ENCODE measurements at places on chromosomes 1 and 21. TPM values are rescaled to one million over a fixed set of nuclear protein-coding genes. Genes with fewer than 3 reads are reported as not detected.

GRCh38 chr1:182304218-182304617 lies 87.4 kb downstream of the GLUL start:
- no peak for DNase-seq
- no peaks in the 10 kb centered on the region for H3K27me3 ChIP-seq
- peaks cover 5% of the 10 kb centered on the region for H3K4me1 ChIP-seq
- no peak overlapping the region for H3K27ac ChIP-seq
- no peaks in the 10 kb centered on the region for H3K36me3 ChIP-seq

GRCh38 chr1:231039161-231040018 lies 664 bp downstream of the FAM89A start:
- peak overlapping the region; percentile 82 for H3K27ac ChIP-seq
- peaks cover 27% of the 10 kb centered on the region for H3K4me1 ChIP-seq
- H3K36me3 ChIP-seq = no peaks in the 10 kb centered on the region
- no peaks in the 10 kb centered on the region for H3K27me3 ChIP-seq
- peak; percentile 80 for DNase-seq
- H3K4me3 ChIP-seq = peak overlapping the region; percentile 73

DNA sequence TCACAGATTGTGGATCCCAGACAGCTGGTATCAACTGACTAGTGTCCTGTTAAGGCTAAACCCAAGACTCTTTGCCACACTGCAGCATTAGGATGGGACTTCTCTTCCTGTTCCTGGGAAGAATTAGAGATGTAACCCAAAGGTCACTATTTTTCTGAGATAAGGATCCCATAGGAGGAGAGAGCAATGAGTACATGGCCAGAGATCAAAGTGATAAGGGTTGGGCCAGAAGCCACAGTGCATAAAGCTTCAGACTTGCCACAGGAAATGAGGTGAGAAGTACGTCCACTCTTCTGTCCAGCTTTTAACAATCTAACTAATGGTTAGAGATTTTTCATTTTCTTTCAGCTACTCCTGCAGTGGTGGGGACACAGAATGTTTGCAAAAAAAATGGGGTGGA lies at the start of gene HSD3B1:
Gene HSD3B1 (plus strand): TSS at position 270 of the 400 bp plus-strand sequence. CDS start 267 bp downstream, outside the sequence.
- H3K4me3 ChIP-seq = no peak within 1 kb of the TSS
- no peaks in the 10 kb centered on the region for H3K4me1 ChIP-seq
- no peak within 1 kb of the TSS for H3K27ac ChIP-seq
- DNase-seq = no peak

GRCh38 chr1:197923038-197923437 lies 5.9 kb downstream of the LHX9 start:
- no peak overlapping the region for H3K27ac ChIP-seq
- no peak overlapping the region for H3K4me3 ChIP-seq
- peaks cover 67% of the 10 kb centered on the region for H3K27me3 ChIP-seq
- no peak for DNase-seq

DNA sequence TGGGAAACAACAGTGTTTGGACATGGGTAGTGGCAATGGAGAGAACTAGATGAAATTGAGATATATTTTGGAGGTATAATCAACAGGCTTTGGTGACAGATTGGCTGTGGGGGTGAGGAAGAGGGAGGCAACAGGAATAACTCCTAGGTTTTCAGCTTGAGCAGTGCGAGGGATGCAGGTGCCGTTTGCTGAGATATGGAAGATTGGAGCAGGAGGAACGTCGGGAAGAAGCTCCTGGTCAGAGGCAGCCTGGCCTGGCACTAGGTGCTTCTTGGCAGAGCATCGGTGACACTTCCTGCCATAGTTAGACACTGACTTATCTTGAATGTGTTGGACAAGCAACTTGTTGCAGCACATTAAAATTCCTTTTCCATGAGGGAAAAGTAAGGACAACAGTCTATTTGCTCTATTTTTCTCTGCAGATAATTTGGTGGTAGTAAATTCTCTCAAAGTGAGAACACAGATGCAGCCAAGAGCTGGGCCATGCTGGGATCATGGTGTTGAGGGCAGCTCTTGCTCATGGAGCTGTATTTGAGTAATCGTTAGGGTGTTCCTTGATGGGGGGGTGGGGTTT lies 21.5 kb upstream of the MYSM1 start:
- no peaks in the 10 kb centered on the region for H3K27me3 ChIP-seq

DNA sequence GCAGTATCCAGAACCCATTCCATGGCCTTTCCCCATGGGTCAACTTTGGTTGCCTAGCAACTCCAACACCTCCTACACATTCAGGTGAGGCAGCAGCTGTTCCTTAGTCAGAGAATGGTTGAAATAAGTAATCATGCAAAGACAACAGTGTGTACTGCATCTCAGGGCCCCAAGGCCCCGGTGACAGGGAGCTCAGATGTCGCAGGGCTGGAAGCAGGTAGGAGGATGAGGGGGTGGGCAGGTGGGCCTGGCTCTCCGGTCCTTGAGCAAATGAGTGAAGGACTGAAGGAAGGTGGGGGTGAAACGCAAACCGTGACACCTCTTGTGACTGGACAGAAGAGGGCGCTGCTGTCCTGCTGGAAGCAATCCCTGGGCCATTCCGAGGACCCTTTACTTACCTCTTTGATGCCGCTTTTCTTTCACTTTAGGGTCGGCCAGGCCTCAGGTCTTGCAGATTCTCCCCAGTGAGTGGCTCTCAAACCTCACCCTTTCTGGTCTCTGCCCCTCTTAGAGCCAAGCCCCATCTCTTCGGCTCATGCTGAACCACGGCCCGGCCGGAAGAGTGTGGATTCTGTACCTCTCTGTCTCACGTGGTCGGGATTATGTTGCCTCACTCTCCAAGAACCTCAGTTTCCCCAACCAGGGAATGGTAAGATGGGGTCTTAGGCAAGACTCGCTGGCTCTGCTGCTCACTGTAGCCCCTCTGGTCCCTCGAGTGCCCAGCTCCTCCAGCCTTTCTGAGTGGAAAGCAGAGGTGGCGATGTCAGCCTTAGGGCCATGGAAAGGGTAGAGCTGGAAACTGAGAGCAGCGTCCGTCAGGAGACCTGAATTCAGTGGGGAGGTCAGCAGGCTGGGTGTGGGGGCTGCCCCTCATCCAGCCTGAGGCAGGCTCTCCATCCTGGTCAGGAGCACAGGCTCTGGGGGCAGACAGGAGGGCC lies 5.6 kb upstream of the KCNA10 start:
- H3K27ac ChIP-seq = no peak overlapping the region
- H3K36me3 ChIP-seq = no peaks in the 10 kb centered on the region
- no peaks in the 10 kb centered on the region for H3K4me1 ChIP-seq
- no peak overlapping the region for H3K4me3 ChIP-seq

- H3K27me3 ChIP-seq = no peaks in the 10 kb centered on the region
- H3K4me1 ChIP-seq = no peaks in the 10 kb centered on the region
- H3K4me3 ChIP-seq = no peak overlapping the region
These were observed 136.8 kb upstream of the IRF2BP2 start for GRCh38 chr1:234746798-234747196.

DNA sequence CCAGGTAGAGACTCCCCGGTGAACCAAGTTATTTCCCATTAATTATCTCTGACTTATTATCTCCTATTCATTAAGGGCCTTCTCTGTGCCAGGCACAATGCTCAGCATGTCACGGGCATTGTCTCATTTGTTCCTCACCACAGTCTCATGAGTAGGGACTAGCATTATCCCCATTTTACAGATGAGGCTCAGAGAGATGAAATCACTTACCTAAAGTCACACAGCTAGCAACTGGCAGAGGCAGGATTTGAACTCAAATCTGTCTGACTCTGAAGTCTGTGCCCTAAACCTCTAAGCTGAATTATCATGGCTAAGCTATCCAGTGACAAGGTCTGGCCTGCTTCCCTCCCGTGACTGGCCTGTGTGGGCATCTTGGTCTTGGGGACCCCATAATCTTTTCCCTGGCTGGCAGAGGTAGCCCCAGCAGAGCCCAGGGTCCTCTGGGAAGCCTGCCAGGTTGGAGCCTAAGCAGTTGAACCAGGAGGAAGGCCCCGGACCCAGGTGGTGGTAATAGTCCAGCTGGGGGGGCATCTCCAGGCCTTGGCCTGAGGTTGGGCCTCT lies 4.5 kb downstream of the MAP7D1 start:
- DNase-seq = no peak
- peak overlapping the region; percentile 93 for H3K27ac ChIP-seq
- H3K27me3 ChIP-seq = no peaks in the 10 kb centered on the region
- no peaks in the 10 kb centered on the region for H3K36me3 ChIP-seq
- peaks cover 67% of the 10 kb centered on the region for H3K4me1 ChIP-seq
- H3K4me3 ChIP-seq = peak overlapping the region; percentile 47

- H3K4me1 ChIP-seq = no peaks in the 10 kb centered on the region
- H3K4me3 ChIP-seq = no peak overlapping the region
- no peak overlapping the region for H3K27ac ChIP-seq
These were observed 154.1 kb downstream of the DAB1 start for GRCh38 chr1:57269630-57270225.

DNA sequence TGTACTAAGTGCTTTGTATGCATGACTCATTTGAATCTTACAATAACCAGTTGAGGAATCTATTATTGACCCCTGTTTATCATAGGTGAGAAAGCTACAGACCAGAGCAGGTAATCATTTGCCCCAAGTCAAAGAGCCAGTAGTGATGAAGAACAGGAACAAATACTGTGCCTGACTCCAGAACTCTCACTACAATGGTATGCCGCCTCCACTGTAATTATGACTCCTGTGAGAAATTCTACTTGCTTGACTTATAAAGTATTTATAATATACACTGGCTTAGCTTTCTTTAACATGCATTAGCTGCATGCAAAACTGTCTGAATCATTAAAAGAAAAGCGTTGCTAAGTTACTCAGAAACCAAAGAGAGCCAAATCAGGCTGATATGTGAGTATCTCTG lies 92.6 kb downstream of the ZNF281 start:
- DNase-seq = no peak
- no peaks in the 10 kb centered on the region for H3K36me3 ChIP-seq
- H3K4me1 ChIP-seq = no peaks in the 10 kb centered on the region
- no peak overlapping the region for H3K27ac ChIP-seq

DNA sequence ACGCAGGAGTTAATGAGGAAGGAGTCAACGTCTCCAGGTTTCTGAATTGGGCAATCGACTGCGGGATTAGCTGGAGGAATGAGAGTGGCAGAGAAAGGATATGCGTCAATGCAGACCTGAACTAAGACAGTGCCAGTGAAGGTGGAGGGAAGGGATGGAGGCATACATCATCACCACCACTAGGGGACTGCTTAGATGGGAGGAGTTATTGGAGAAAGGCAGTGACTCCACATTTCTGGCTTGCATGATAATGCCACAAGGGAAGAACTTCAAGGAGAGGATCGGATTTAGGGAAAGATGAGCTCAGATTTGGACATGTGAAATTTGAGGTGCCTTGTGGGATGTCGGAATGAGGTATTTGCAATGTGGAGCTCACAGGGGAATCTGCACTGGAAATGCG lies 17.5 kb downstream of the VASH2 start:
- no peak overlapping the region for H3K27ac ChIP-seq
- H3K36me3 ChIP-seq = no peaks in the 10 kb centered on the region
- no peaks in the 10 kb centered on the region for H3K27me3 ChIP-seq
- H3K4me3 ChIP-seq = no peak overlapping the region

GRCh38 chr1:24874056-24874455 lies 56.0 kb downstream of the RUNX3 start:
- H3K4me3 ChIP-seq = no peak overlapping the region
- H3K27ac ChIP-seq = no peak overlapping the region
- no peaks in the 10 kb centered on the region for H3K27me3 ChIP-seq
- DNase-seq = no peak
- no peaks in the 10 kb centered on the region for H3K36me3 ChIP-seq
- H3K4me1 ChIP-seq = peaks cover 5% of the 10 kb centered on the region

DNA sequence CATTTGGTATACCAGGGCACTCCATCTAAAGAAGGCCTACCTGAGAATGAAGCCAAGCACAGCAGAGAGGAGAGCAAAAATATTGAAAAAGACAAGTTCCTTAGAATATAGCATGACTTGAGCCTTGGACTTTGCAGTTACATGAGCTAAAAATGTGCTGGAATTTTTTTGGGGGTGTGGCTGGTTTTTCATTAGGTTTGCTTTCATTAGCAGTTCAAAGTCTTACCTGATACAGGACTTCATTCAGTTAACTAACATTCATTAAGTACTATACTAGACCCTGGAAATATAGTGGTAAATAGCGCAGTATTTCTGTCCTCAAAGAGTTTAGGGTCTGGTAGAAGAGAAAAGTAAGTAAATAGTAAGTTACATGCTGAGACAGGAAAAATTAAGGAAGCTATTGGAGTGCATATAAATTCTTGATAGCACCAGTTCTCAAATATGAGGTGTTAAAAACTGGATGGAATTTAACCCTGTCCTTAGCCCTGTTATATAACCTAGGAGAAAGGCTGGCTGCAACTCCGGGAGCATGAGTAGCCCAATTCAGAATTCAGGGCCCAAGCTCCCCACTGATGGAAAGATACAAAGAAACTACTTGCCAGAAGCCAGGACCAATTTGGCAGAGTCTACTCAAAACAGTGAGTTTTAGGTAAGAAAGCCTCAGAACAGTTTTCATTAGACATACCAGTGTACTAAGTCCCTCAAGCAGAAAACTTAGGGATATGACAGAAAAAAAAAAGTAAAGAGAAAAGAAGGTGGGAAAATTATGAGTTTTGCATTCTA lies 3.1 kb upstream of the DOCK7 start:
- H3K4me3 ChIP-seq = no peak overlapping the region
- H3K27ac ChIP-seq = no peak overlapping the region
- no peak for DNase-seq
- no peaks in the 10 kb centered on the region for H3K36me3 ChIP-seq
- no peaks in the 10 kb centered on the region for H3K27me3 ChIP-seq

GRCh38 chr1:2441746-2442145 lies 29.4 kb upstream of the PEX10 start:
- no peaks in the 10 kb centered on the region for H3K36me3 ChIP-seq
- DNase-seq = no peak
- H3K27me3 ChIP-seq = peaks cover 47% of the 10 kb centered on the region
- H3K4me3 ChIP-seq = no peak overlapping the region
- H3K4me1 ChIP-seq = no peaks in the 10 kb centered on the region
- H3K27ac ChIP-seq = no peak overlapping the region

- H3K4me3 ChIP-seq = no peak overlapping the region
- no peaks in the 10 kb centered on the region for H3K36me3 ChIP-seq
- no peaks in the 10 kb centered on the region for H3K27me3 ChIP-seq
- no peak overlapping the region for H3K27ac ChIP-seq
These were observed 143.5 kb upstream of the GORAB start for GRCh38 chr1:170388489-170388888.

GRCh38 chr1:156750711-156751450 lies 594 bp downstream of the HDGF start:
- DNase-seq = peak; percentile 88
- peak overlapping the region; percentile 96 for H3K4me3 ChIP-seq
- no peaks in the 10 kb centered on the region for H3K36me3 ChIP-seq
- peak overlapping the region; percentile 98 for H3K27ac ChIP-seq

GRCh38 chr1:243216741-243217140 lies 38.3 kb downstream of the CEP170 start:
- no peak overlapping the region for H3K27ac ChIP-seq
- peaks cover 24% of the 10 kb centered on the region for H3K36me3 ChIP-seq
- H3K4me3 ChIP-seq = no peak overlapping the region
- no peak for DNase-seq

- no peak for DNase-seq
- H3K4me1 ChIP-seq = peaks cover 42% of the 10 kb centered on the region
- H3K36me3 ChIP-seq = no peaks in the 10 kb centered on the region
- no peak overlapping the region for H3K4me3 ChIP-seq
- H3K27ac ChIP-seq = no peak overlapping the region
These were observed 9.1 kb downstream of the LAMC1 start for GRCh38 chr1:183032122-183032921.

- H3K27me3 ChIP-seq = no peaks in the 10 kb centered on the region
- H3K4me3 ChIP-seq = no peak overlapping the region
- no peaks in the 10 kb centered on the region for H3K36me3 ChIP-seq
- peaks cover 9% of the 10 kb centered on the region for H3K4me1 ChIP-seq
- no peak for DNase-seq
- H3K27ac ChIP-seq = no peak overlapping the region
These were observed 85.9 kb upstream of the JUN start for GRCh38 chr1:58869638-58870297.

TPTE gene
- total RNA-seq = not detected

CD101 gene
- 37.4 TPM for total RNA-seq

SV2A gene
- 1.7 TPM for total RNA-seq

FAM110D gene
- total RNA-seq = 6.9 TPM

TSPEAR gene
- 0.23 TPM for total RNA-seq

MARK1 gene
- total RNA-seq = 2.3 TPM

Measured in upper lobe of right lung (tissue), 1 donor.